ENCODE measurements at places on chromosomes 2 and 18.

GRCh38 chr18:23912356-23912755 is 102.2 kb upstream of the TTC39C start:
- DNase-seq: peak; percentile 77

DNA sequence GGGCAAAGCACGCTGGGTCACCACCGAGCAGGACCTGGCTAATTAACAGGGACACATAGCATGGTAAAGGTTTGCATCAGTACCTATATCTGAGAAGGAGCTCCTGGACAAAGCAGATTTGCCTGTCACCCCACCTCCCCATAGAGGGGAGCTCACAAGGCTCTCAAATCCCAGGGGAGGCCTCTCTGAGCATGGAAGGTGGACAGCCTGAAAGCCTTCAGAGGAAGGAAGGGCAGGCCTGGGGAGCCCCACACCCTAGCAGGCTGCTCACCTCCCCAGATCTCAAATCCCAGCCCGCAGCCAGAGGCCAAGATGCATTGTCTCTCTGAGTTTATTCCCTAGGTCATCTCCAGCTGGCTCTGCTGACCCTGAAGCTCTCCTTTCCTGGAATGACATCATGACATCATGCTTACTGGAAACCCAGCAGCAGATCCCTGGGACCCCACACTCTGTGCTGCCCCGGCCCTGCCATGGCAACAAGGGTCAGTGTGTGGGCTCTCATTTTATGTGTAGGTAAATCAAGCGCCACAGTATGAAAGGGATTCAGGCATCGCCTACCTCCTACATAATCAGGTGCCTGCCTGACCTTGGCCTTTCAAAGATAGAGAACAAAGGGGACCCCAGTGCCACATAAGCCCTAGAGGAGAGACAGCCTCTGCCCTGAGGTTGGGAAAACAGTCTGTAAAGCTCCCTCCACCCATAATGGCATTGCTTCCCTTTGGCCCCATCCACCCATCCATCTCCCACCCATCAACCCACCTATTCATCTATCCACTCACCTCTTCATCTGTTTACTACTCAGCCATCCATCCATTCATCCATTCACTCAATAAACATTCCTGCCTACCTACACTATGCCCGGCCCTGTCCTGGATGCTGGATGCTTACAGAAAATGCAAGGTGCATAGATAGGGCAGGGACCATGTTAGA is 15.7 kb upstream of the TEX51 start:
- DNase-seq: no peak

GRCh38 chr2:236083934-236084333 is 84.3 kb downstream of the GBX2 start:
- no peak for DNase-seq

DNA sequence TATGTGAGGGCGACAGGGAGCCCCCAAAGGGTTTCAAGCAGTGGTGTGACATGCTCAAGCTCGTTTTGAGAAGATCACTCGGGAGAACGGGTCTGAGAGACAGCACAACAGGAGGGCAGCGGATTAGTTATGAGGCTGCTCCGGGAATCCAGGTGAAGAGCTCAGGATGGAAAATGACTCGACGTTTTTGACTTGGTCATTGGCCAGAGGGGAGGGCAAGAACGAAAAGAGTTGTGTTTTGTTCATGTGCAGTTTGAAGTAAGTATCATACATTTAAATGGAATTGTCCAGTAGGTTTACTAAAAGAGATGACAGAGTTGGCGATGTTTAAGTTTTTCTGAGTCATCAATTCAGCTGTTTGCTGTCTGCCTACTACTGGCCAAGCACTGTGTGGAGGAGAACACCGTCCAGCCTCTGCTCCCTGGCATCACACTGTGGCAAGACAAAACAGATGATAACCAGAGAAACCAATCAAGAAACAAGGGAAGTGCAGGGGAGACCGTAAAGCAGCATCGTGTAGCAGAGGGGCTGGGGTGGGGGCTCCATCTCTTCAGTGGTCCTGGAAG is 25.3 kb upstream of the ANXA4 start:
- DNase-seq: peak; percentile 60

DNA sequence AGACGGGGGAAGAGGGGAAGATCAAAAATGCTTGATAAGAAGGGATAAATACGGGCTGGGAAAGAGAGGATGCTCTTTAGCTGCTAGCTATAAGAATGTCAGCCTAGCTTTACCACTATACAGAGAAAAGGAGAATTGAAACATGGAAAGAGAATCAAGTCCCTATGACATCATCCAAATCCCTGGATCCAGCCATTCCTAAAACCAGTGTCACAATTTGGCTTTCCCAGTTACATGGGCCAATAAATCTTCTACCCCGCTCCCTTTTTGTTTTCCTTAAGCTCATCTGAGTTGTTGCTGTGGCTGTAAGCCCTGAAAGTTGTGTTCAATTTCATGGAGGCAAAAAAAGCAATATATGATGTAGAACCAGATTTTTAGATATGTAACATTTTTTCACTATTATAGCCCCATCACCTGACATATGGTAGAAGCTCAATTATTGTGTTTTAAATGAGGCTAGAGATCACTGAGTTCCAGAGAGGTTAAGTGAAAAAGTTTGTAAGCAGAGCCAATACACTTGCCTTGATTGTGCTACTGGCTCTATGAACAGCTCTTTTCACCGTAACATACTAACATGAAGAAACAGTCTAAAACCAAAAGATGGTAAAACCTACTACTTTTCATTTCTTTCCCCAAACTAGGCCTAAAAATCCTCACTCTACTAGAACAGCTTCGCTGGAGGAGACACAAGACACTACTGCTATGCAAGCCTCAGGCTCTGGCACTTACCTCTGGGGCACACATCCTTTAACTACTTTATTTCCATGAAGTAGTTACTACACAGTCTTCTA is 4.3 kb downstream of the HNRNPLL start:
- peak; percentile 56 for DNase-seq

DNA sequence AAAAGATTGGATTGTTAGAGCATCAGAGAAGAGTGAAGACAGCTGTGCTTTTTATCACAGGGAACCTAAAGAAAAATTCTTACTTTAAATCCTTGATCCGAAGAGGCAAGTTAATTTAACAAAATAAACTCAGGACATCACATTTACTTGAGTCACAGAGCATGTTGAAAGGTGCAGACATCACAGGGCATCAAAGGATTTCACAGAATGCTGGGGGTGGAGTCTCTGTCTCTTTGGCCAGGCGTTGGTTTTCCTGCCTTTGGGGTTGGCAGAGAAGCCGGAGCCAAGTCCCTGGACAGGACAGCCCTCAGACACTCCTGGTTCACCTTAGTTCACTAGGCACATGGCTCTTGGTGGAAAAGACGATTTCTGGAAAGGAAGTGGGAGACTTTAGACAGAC is 56.3 kb downstream of the SH3RF3 start:
- peak; percentile 93 for DNase-seq

All from EH (cell line).